ENCODE measurements at places on chromosomes 13 and 19.

GRCh38 chr13:109090796-109091195, 461.4 kb downstream of the MYO16 start:
- no peak for DNase-seq

DNA sequence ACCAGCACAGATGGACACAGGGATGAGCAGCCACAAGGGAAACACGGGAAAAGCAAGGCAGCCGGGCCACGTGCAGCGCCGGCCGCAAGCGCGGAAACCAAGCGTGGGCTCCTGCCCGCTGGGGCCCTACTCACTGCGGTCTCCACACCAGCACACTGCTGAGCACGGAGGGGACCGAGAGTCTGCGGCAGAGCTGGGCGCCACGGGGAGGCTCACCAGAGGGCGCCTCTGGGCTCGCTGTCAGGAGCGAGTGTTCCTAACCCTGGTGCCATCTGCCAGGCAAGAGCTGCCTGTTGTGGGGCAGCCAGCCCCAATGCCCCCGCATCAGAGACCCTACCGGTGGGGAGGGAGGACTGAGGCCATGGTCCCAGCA, 26.5 kb downstream of the MPND start:
- DNase-seq, result no peak

DNA sequence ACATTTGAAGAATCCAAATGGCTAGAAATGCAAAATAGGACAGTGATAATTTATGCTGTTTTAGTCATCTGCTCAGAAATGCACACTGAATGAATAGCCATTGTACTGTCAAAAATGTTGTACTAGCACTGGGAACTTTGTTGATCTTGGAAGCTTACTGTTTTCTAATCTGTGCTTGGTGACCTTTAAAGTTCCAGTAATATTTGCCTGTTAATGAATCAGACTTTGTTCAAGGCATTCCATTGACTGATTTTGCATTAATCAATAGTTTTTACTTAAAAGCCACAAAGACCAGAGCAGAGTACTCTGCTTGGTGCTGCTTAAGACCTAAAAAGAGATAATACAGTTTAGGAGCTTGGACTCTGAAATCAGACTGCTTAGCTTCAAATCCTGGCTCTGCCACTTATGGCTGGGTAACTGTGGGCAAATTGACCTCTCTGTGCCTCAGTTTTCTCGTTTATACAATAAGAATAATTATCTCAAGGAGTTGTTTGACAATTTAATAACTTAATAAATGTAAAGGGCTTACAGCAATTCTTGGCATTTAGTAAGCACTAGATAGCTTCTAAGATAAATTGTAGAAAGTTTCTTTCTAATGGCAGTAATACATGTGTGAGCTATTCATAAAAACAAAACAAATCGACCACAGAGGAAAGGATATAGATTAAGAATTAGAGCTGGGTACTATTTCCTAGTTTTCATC, 4.6 kb upstream of the SLAIN1 start:
- DNase-seq, result no peak

DNA sequence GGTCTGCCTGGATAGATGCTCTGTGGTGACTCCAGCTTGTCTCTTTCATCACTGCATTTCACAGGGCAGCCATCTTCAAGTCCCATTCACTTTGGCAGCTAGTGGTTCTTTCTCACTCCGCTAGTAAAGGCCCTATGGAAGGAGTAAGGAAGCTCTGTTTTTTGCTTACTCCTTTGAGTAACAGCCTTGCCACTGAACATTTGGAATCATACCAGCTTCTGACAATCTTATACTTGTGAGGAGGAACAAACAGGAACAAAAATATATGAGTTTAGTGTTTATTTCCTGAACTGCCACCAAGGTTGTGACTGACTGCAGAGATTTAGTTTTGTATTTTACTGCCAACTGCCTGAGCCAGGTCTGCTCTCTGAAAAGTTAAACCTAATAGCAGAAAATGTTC, 38.7 kb downstream of the KCTD4 start:
- DNase-seq, result no peak

DNA sequence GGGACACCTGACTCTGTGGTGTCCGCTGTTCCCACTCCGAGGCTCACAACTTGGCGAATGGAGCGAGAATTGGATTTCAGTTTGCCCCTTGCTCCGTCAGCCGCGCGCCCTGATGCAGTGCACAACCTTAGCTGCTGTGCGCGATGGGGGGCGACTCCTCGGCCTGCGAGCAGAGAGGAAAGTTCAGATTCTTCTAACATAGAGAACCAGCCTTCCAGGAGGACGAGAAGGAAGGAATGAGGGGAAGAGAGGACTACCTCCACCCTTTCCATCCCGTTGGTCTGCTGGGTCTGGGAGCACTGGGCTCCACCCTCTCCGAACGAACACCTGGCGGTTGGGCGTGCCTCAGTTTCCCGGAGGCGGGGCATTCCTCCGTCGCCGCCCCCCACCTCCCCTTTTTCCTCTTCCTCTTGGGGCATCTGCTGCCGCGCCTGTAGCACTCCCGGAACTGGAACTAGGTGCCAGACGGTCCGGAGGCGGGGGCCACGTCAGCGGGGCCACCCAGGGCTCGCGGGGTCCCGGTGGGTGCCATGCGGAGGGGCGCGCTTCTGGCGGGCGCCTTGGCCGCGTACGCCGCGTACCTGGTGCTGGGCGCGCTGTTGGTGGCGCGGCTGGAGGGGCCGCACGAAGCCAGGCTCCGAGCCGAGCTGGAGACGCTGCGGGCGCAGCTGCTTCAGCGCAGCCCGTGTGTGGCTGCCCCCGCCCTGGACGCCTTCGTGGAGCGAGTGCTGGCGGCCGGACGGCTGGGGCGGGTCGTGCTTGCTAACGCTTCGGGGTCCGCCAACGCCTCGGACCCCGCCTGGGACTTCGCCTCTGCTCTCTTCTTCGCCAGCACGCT, at the start of gene KCNK6:
Gene KCNK6, plus strand, starts transcription at position 425 of the 838 bp plus-strand sequence. Its CDS starts 106 bp downstream, at position 531.
- DNase-seq, result no peak

DNA sequence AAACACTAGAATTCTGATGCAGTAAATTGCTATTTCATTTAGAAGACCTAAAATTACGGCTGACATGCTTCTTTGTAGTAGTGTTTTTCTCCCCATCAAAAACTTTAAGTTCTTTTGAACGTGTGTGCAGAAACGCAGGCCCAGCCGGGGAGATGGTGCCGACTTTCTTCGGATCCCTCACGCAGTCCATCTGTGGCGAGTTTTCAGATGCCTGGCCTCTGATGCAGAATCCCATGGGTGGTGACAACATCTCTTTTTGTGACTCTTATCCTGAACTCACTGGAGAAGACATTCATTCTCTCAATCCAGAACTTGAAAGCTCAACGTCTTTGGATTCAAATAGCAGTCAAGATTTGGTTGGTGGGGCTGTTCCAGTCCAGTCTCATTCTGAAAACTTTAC, 98.3 kb downstream of the TNFRSF19 start:
- no peak for DNase-seq

DNA sequence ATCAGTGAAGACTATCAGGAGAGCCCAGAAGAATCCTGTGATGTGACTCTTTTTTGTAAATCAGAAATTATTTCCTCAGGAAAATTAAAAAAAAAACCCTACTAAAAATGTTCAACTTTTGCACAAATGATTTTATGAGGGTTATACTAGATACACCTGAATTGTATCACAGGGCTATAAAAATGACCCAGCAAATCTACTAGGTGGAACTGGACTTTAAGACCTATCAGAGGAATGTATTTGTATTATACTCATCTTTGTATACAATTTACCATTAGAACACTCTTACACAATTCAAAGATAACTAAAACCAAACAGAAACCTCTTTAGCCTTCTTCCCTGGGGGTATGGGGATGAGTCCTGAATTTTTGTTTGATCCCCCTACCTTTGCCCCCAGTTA, 7.2 kb downstream of the FBXL3 start:
- no peak for DNase-seq

- no peak for DNase-seq
Observed at GRCh38 chr19:18170714-18171255, 2.8 kb upstream of the IFI30 start.

- DNase-seq, result no peak
Observed at GRCh38 chr19:37763488-37763887, 15.9 kb downstream of the ZNF573 start.

DNA sequence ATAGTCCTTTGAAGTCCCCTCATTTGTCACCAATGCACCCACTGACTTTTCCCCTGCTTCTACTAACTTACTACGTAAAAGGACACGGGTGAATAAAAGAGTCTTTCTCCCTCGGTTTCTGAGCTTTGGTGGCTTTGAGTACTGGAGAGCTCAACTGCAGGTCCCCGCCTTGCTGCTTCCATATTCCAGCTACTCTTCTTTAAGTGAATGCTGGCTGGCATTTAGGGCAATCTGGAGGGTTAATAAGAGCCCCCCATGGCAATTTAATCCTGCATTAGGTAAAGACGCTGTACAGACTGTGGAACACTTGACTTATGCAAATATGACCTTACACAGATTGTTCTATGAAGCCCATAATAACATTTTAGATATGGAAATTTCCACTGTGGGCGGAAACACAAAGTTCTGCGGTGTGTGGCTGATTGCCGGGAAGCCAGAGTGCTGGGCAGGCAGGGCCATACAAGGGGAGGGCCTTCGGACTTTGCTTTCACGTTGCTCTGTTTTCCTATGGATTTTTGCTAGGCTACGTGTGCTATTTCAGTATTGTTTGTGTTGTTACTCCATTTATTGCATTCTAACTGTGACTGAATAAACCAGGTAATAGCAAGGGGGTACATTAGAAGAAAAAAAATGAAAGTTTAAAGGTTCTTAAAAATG, 97.5 kb downstream of the SLC10A2 start:
- DNase-seq, result no peak

GRCh38 chr19:46239193-46240024, 9.9 kb downstream of the IGFL1 start:
- DNase-seq, result no peak

DNA sequence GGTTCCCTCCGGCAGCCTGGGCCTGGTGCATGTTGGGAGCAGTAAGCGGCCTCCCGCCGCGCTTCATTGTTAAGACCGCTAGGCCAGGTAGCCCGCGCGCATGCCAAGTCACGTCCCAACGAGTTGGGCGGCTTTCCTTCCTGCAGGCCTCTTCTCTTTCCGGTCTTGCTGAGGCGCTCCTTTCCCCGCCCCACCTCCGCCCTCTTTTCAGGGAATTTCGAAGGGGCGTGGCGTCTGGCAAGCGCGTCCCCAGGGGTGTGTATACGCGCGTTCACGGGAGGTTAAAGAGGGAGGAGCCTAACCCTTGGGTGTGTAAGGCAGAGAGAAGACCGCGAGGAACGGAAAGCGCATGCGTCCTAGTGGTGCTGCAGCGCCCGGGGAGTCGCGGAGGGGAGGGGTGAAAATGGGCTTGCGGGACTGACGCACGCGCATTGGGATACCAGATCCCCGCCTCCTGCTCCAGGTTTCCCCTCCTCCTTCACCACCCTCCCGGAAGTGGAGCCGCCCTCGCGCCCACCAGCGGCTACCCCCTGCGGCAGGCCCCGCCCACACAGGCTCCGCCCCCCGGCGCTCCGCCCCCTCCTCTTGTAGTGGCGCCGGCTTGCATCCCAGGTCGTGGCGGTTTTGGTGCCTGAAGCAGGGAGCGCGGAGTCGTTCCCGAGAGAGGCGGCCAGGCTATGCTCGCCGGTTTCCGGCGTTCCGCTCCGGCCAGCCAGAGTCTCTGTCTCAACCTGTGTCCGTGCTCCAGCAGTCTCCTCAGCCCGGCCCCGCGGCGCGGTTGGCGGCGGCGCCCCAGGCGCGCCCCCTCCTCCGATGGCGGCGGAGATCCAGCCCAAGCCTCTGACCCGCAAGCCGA, at the start of gene WDFY2:
Gene WDFY2, plus strand, starts transcription at position 588 of the 856 bp plus-strand sequence. Its CDS starts 226 bp downstream, at position 814.
- peak; percentile 98 for DNase-seq

GRCh38 chr13:48873587-48873986, 102.1 kb upstream of the FNDC3A start:
- DNase-seq, result no peak

DNA sequence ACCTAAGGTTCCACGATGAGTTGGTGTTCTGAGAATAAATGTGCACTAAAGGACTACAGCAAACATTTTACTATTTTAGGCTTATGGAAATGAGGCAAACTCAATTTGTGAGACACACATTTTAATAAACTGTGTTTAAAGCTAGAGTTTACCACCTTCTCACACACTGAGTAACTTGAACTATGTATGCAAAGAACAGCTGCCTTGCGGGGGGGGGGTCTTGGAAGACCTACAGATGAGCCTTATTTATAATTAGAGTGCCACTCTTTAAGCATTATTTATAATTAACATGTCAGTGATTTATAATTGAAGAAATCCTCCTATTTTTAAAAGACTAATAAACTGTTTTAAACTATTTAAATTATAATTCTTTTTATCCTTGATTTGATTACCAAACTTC, 300.4 kb downstream of the DLEU7 start:
- no peak for DNase-seq

DNA sequence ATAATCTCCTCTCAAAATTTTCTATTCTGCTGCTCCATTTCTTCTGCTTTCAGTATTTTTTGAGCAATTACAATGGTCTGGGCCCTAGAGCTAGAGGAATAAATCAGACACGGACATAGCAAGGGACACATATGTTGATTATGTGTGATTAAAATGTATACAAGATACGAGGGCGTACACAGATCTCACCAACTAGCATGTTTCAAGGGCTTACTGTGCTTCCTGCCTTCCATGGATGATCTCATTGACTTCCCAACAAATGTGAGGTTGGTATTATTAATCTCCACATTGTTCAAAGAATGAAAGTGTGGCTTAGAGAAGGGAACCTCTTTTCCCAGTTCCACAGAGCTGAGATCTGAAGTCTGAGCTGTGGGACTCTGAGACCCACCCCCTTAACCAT, 9.1 kb downstream of the PLD3 start:
- DNase-seq, result no peak

GRCh38 chr19:55554741-55555152, 9.4 kb upstream of the SBK3 start:
- DNase-seq, result no peak

DNA sequence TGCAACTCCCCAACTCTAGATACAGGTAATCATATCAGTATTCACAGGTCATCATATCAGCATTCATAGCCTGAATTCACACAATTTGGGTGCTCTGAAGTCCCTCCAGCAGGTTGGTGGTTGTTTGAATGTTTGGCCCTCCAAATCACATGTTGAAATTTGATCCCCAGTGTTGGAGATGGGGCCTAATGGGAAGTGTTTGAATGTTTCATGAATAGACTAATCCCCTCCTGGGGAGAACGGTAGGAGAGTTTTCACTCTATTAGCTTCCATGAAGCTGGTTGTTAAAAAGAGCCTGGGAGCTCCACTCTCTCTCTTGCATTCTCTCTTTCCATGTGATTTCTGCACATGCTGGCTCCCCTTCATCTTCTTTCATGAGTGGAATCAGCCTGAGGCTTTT, 288.6 kb upstream of the PCDH9 start:
- no peak for DNase-seq

- no peak for DNase-seq
Observed at GRCh38 chr13:99265162-99265800, 7.1 kb upstream of the GPR18 start.

GRCh38 chr19:10565028-10565566, 713 bp downstream of the KRI1 start:
- DNase-seq, result no peak

GRCh38 chr19:17999684-18000479, 8.1 kb upstream of the ARRDC2 start:
- DNase-seq, result no peak

GRCh38 chr19:4327252-4327876, 11.3 kb downstream of the STAP2 start:
- no peak for DNase-seq

Data from GOT3 (cell line).